ENCODE measurements at places on chromosomes 4 and X. TPM values are rescaled to one million over a fixed set of nuclear protein-coding genes. Genes with fewer than 3 reads are reported as not detected.

Gene RBMXL3
- not detected for total RNA-seq

Gene CENPI
- 1.2 TPM for total RNA-seq

Gene ASMT
- total RNA-seq: not detected

Gene RBPJ
- total RNA-seq: 86.2 TPM

Gene RPA4
- 1.3 TPM for total RNA-seq

Gene AMTN
- not detected for total RNA-seq

Gene FHIP1A
- total RNA-seq: 18.4 TPM

DNA sequence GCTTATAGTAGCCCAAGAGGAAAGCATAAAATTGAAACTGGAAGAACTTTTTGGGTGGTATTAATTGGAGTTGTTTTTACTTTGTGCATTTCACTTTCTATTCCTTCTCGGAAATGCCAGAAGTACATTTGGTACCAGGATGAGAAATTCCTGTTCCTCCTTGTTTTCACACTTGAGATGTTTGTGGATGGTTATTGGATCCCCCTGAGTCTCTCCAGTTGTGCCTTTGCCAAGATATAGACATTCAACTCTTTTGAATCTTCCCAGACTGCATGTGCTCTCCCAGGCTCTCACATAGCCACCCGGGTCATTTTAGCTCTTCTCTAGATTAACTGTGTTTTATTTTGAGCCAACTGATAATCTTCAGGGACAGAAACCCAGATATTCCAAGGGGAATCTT, 120.5 kb downstream of the AFF1 start:
- no peak overlapping the region for H3K4me3 ChIP-seq
- peak overlapping the region; percentile 55 for H3K27ac ChIP-seq
- H3K4me1 ChIP-seq: peaks cover 57% of the 10 kb centered on the region
- H3K36me3 ChIP-seq: no peaks in the 10 kb centered on the region
- DNase-seq: no peak

- no peak overlapping the region for H3K4me3 ChIP-seq
- H3K27me3 ChIP-seq: no peaks in the 10 kb centered on the region
- peak overlapping the region; percentile 20 for H3K27ac ChIP-seq
- H3K36me3 ChIP-seq: no peaks in the 10 kb centered on the region
- peaks cover 15% of the 10 kb centered on the region for H3K4me1 ChIP-seq
- DNase-seq: no peak
Observed at GRCh38 chr4:75028196-75028854, 95.4 kb downstream of the PARM1 start.

DNA sequence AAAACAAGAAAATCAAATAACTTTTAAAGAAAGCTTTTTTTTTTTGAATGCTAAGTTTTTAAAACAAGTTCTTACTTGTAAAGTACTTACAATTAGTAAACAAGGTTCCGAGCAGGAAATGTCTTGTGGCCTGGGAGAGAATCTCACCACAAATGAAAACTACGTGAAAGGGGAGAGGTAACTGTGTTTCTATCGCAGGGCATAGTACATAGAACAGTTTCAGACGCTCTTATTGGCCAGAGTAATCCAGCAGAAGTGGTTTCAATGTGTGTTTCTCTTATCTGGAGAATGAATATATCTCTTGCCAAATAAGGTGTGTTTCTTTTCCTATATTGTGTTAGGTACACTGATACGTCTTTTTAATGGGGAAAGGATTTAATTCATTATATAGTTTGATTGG, at the start of gene PLAC8:
PLAC8 (minus strand) TSS at position 154 of the 400 bp plus-strand sequence. CDS start 6,808 bp downstream, outside the sequence.
- peak within 1 kb of the TSS; percentile 63 for H3K27ac ChIP-seq
- H3K4me3 ChIP-seq: peak within 1 kb of the TSS; percentile 32
- peaks cover 5% of the 10 kb centered on the region for H3K4me1 ChIP-seq
- DNase-seq: no peak

DNA sequence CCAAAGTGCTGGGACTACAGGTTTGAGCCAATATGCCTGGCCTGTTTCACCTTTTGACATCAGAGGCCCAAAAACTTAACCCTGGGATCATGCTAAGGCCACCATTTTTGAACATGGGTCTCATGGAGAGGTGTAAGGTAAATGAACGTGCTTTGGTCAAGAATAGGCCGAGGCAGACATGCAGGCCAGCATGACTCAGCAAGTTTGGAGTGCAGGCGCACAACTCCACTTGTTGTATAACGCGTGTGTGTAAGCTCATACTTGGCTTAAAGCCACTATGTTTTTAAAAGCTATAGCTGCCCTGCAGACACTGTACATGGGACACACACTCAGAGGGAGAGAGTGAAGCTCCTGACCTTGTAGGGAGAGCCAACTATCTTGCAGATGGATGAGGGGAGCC, 43.8 kb upstream of the HPSE start:
- no peaks in the 10 kb centered on the region for H3K36me3 ChIP-seq
- H3K4me3 ChIP-seq: no peak overlapping the region
- no peaks in the 10 kb centered on the region for H3K4me1 ChIP-seq
- no peak overlapping the region for H3K27ac ChIP-seq
- H3K27me3 ChIP-seq: no peaks in the 10 kb centered on the region

GRCh38 chr4:85780664-85781063, 305.7 kb downstream of the ARHGAP24 start:
- no peaks in the 10 kb centered on the region for H3K27me3 ChIP-seq
- H3K4me1 ChIP-seq: no peaks in the 10 kb centered on the region
- no peak overlapping the region for H3K4me3 ChIP-seq
- no peaks in the 10 kb centered on the region for H3K36me3 ChIP-seq
- H3K27ac ChIP-seq: no peak overlapping the region
- DNase-seq: no peak

- no peaks in the 10 kb centered on the region for H3K36me3 ChIP-seq
- no peak overlapping the region for H3K27ac ChIP-seq
- H3K4me1 ChIP-seq: no peaks in the 10 kb centered on the region
- no peaks in the 10 kb centered on the region for H3K27me3 ChIP-seq
- DNase-seq: no peak
Observed at GRCh38 chr4:6150046-6150735, 50.2 kb downstream of the JAKMIP1 start.

DNA sequence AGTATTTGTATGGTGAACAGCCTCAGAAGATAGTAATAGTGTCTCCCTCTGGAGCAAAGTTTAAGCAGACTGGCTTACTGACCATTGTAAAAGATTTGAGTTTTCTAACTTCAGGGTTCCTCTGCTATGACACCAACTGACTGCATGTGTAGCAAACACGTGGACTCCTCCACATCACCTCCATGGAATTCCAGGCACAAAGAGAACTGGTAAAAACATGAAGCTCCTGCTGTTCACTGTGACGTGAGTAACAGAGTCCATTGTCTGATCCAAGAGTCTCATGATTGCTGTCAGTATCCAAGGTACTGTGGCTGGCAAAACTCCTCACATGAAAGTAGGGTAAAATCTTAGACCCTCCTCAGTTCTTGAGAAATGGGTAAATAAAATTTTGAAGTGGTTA, 107.6 kb upstream of the FAM9B start:
- no peaks in the 10 kb centered on the region for H3K27me3 ChIP-seq
- no peak overlapping the region for H3K4me3 ChIP-seq
- no peak for DNase-seq

GRCh38 chrX:41733939-41734338, 10.0 kb downstream of the GPR82 start:
- H3K36me3 ChIP-seq: no peaks in the 10 kb centered on the region
- H3K27me3 ChIP-seq: no peaks in the 10 kb centered on the region
- H3K27ac ChIP-seq: no peak overlapping the region
- DNase-seq: no peak
- H3K4me3 ChIP-seq: no peak overlapping the region

DNA sequence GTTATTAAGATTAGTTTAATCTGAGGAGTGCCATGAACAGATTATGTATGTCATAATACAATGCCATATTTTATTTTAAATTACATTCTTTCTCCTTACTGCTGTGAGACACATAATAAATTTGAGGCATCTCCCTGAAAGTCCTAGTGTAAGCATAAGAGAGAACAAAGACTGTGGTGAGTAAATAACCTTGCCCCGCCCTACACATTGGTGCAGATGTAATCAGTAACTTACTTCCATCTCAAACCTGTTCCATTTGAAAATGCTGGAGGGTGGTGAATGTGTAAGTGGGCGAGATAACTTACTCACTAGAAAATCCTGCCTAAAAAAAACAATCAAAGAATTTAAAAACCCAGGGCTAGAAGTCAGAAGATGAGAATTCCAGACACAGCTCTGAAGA, 338.1 kb upstream of the SLIT2 start:
- no peaks in the 10 kb centered on the region for H3K27me3 ChIP-seq
- H3K36me3 ChIP-seq: no peaks in the 10 kb centered on the region

DNA sequence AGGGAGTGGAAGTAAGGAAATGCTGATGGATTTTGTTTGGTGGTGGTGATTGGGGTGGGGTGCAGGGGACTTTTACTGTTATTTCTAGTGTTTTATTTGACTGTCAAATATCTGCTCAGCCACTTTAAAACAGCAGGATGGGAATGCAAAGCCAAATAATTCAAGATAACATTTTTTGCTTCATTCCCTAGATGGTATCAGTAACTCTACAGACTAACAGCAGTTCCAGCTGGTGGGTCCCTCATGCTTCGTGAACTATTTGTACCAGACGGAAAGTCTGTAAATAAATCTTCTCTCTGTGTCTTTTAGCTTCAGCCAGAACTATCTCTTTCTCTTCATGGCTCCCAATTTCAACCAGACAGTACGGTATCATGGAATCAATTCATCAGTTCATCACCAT, 27.5 kb downstream of the GPR143 start:
- no peaks in the 10 kb centered on the region for H3K36me3 ChIP-seq
- no peak overlapping the region for H3K4me3 ChIP-seq
- no peak overlapping the region for H3K27ac ChIP-seq
- H3K4me1 ChIP-seq: no peaks in the 10 kb centered on the region
- no peak for DNase-seq
- H3K27me3 ChIP-seq: no peaks in the 10 kb centered on the region

DNA sequence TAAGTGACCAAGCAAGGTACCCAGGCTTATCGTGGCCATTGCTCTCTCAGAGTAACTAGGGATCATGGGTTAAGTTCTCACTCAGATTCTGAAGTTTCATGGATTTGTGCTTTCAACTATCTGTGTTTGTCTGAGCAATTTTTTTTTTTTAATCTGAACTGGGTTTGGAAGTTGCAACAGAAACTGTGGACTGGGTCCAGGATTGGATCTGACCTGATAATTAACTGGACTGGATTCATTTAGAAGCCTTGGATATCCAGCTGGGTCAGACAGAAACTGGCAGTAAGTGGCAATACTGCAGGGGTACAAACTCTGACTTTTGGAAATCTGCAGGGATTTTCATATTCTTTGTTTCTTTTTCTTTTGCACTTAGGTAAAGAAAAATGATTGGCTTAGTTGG, 38.7 kb upstream of the FGF2 start:
- H3K36me3 ChIP-seq: no peaks in the 10 kb centered on the region
- no peak for DNase-seq
- H3K4me1 ChIP-seq: no peaks in the 10 kb centered on the region

DNA sequence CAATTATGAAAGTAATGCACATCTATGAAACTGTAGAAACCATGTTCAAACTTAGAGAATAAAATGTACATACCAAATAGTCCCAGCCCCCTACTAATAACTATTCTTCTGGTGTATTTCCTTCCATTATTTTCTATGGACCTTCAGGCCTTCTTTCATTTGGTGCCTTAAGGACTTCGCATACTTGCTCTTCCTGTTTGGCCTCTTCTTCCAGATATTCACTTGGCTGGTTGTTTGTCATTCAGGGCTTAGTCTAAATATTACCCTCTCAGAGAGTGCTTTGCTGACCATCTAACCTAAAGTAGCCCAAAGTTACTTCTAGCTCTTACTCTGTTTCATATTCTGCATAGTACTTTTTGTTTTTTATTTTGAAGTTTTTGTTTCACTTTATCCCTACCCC, 70.3 kb upstream of the ARMCX2 start:
- no peak overlapping the region for H3K27ac ChIP-seq
- no peaks in the 10 kb centered on the region for H3K27me3 ChIP-seq

- no peaks in the 10 kb centered on the region for H3K27me3 ChIP-seq
- H3K4me1 ChIP-seq: no peaks in the 10 kb centered on the region
- no peaks in the 10 kb centered on the region for H3K36me3 ChIP-seq
- H3K27ac ChIP-seq: no peak overlapping the region
- DNase-seq: no peak
- H3K4me3 ChIP-seq: no peak overlapping the region
Observed at GRCh38 chr4:30116401-30116800, 603.8 kb upstream of the PCDH7 start.

DNA sequence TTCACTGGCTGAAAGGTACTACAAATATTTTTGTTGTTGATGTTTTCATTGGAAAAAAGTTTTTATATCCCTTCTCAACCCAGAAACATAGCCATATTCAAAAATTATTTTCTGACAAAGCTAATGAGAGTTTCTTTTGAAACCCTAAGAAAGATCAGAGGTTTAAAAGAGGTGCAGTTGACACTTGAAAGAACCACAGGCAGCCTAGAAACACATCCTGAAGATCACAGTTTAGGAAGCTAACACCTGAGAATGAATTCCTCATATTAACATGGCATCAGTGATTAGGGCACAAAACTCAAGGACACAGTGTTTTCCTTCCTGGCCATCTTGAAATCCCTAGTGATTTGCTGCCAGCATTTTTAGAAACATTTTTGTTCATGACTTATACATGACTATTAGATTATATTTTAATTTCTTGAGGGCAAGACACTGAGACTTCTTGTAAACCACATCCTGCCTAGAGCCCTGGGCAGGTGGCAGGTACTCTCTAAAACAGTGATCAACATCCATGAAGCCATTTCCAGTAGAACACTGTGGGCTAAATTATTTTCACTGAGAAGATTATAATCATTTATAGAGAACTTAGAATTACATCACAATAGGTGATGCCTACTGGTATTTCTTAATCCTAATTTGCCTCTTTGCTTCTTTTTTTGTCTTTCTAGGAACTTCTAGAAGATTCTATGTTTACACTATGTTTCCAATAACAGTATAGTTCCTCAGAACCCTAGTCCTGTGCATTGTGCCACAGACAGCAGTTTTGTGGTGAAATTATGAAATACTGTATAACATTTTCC, 80.0 kb downstream of the ARSJ start:
- no peak for DNase-seq
- no peaks in the 10 kb centered on the region for H3K27me3 ChIP-seq
- H3K4me1 ChIP-seq: peaks cover 4% of the 10 kb centered on the region
- peak overlapping the region; percentile 0 for H3K27ac ChIP-seq
- no peak overlapping the region for H3K4me3 ChIP-seq

DNA sequence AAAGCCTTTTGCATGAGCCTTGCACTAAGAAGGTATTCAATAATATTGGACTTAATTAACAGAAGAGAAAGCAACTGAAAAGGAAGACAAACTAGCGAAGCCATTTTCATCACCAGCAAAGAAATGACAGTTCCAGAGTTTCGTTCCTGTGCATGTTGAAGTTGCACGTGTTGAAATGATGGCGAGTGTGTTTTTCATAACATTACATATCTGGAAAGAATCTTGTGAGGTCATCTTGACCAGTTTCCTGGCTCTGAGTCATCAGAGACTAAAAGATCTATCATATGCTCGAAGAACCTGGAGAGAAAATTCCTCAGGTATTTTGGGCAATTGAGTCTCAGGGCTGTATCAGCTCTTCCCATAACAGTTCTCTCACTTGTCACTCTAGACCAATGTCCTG, 106.2 kb upstream of the MAML3 start:
- no peaks in the 10 kb centered on the region for H3K4me1 ChIP-seq
- no peak overlapping the region for H3K4me3 ChIP-seq
- no peaks in the 10 kb centered on the region for H3K27me3 ChIP-seq
- DNase-seq: no peak
- H3K27ac ChIP-seq: no peak overlapping the region
- H3K36me3 ChIP-seq: no peaks in the 10 kb centered on the region

GRCh38 chrX:23935106-23935505, 27.3 kb downstream of the CXorf58 start:
- H3K4me1 ChIP-seq: peaks cover 4% of the 10 kb centered on the region
- no peak overlapping the region for H3K27ac ChIP-seq
- DNase-seq: no peak

- no peaks in the 10 kb centered on the region for H3K4me1 ChIP-seq
- no peaks in the 10 kb centered on the region for H3K36me3 ChIP-seq
- H3K27me3 ChIP-seq: no peaks in the 10 kb centered on the region
- H3K27ac ChIP-seq: no peak overlapping the region
Observed at GRCh38 chr4:132506568-132506967, 642.5 kb upstream of the PCDH10 start.
